IPS-NIHi11 (cell line): ENCODE measurements at places on chromosomes 16 and 17.

GRCh38 chr16:12958366-12958765 lies 57.0 kb downstream of the SHISA9 start:
- DNase-seq = no peak

DNA sequence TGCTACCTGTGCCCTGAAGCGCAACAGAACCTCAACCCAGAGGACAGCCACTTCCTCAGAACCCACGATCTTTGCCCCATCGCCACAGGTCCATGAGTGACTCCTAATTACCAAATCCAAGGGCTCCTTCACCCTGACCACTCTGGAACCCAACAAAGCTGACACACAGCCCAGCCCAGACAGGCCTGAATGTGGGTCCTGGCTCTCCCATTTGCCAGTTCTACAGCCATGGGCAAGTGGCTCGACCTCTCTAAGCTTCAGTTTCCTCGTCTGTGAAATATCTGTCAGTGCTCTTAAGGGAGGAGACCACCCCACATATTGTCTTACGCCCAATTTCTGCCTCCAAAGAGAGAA lies 18.0 kb upstream of the ENDOV start:
- no peak for DNase-seq

DNA sequence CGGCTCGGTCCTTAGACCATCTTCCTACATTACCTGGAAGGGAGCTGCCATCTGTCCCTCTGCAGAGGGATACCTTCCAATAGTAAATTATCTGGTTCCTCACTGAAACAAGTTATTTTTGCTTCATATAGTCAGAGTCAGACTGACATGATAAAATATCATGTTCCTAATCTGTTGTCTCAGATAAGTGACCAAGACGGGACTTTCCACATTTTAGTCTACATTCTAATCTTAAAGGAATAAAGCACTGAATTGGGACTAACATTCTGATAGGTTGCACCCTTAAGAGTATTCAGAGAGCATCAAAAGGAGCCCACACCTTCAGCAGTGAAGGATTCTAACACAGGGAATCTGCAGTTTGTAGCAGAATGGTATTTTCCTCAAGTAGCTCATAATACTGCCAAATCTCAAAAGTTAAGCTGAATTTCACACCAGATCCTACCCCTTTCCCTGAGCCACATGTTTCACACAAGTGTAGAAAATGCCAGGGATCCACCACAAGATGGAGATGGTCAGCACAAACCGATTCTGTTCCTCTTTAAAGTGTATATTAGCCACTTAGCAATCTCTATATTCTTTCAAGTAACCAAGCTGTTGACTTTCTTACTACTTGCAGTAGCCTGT lies 13.4 kb downstream of the GINS2 start:
- no peak for DNase-seq

DNA sequence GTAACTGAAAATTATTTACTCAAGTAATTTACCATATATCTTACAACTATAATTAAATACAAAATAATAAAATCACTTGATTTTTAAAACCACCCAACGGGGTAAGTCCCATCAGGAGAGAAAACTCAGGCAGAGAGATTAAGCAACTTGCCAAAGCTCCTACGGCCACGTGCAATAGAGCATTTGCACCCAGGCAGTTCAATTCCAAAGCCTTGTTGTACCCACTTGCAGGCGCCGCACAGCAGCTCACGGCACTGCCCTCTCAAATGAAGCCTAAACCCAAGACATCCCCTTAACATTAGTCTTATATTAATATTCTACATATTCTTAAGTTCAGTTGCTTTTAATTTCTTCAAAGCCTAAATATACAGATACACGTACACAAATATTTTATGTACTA lies 75.7 kb downstream of the SPAG9 start:
- no peak for DNase-seq
